ENCODE measurements at places on chromosomes 2 and 18. TPM values are rescaled to one million over a fixed set of nuclear protein-coding genes. Genes with fewer than 3 reads are reported as not detected.

The CCDC150 gene
- polyA plus RNA-seq, result 0.11 TPM

The ALPI gene
- not detected for polyA plus RNA-seq

The CDH19 gene
- polyA plus RNA-seq, result 1.6 TPM

The RNF125 gene
- 9.6 TPM for polyA plus RNA-seq

The AQP12A gene
- 105 TPM for polyA plus RNA-seq

The CCDC74A gene
- polyA plus RNA-seq, result 1.7 TPM

The COL4A4 gene
- polyA plus RNA-seq, result 0.67 TPM

The DNER gene
- polyA plus RNA-seq, result 1.4 TPM

The UBXN4 gene
- 38.0 TPM for polyA plus RNA-seq

The SPC25 gene
- 0.25 TPM for polyA plus RNA-seq

The LIMS3 gene
- 1.2 TPM for polyA plus RNA-seq
